Stimulated activated CD4-positive, alpha-beta T cell treated with anti-CD3 and anti-CD28 coated beads, Interleukin-15, amount 100 ng/mL, for 24 hours (primary cell): ENCODE measurements at places on chromosomes 11 and 22.

GRCh38 chr11:2114430-2115241 lies 24.6 kb downstream of the IGF2 start:
- no peak for DNase-seq

GRCh38 chr22:24099071-24099470 lies 82.2 kb upstream of the SUSD2 start:
- DNase-seq: no peak

DNA sequence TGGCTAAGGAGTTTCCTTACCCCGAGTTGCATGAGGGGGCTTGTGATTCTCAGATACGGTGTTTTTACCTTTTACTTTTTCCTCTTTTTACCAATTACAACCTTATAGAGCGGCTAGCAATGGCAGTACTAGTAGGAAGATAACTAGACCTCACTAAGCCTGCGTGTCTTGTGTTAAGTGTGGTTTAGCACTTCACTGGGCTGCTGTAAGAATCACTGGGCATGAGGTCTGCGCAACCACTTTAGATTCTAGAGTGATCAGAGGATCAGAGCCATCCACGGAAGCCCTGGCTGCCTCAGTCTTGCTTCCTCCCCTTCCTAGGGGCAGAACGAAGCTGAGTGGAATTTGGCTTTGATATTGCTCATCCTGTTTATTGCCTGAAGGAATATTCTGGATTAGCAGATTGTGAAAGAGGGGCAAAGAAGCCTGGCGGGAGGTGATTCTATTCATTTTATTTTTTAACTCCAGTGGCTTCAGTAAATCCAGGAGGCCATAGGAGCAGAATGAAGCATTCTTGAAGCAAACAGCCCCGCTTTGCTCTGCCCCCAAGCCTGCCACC lies 88.5 kb downstream of the GRAMD1B start:
- DNase-seq: no peak

DNA sequence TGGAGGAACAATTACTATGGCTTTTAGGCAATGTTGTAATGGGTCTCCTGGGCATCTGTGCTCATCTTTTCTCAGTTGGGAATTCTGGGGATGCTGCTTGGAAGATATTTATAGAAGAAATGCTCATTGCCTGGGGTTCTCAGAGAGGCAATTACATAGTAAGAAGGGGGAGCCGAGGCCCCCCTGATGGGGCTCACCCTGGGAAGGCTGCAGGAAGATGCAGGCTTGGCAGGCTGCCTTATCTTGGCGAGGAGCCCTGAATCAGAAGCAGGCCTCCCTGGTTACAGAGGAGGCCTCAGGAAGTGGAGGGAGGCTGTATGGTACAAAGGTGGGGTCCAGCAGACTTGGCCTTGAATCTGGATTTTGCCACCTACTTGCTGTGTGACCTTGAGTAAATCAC lies 60.6 kb upstream of the CRYBB3 start:
- no peak for DNase-seq

DNA sequence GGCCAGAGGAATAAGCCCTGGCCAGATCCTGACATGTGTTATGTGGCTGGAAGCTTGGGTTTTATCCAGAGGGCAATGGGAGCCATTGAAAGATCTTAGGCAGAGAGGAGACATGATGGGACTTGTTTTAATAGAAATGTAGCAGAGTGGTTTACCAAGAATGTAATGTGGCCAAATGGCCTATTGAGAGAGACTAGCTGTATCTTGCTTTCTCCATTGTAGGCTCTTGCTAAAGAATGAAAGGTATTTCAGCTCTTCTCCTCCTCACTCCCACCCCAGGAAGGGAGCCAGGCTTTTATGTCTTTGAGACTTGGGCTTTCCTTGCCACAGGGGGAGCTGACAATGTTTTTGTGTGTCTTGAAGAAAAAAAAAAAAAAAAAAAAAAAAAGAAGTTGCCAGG lies 82.3 kb downstream of the TRIM29 start:
- DNase-seq: no peak

DNA sequence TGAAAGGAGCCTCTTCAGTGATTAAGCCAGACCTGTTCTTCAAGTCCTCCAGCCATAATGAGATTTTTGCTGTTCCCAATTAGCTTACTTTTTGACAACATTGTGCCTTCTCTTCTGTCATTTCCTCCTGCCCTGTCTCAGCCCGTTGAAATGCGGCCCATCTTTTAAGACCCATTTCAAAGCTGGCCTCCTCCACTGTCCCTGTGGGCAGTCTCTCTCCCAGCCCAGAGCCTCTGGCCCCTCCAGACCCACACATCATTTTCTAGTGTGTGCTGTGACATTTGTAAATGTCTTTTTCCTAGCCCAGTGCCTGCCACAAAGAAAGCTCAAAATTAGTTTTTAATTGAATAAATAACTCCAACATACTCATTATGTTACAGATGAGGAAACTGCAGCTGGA lies 70.9 kb downstream of the BUD13 start:
- no peak for DNase-seq

DNA sequence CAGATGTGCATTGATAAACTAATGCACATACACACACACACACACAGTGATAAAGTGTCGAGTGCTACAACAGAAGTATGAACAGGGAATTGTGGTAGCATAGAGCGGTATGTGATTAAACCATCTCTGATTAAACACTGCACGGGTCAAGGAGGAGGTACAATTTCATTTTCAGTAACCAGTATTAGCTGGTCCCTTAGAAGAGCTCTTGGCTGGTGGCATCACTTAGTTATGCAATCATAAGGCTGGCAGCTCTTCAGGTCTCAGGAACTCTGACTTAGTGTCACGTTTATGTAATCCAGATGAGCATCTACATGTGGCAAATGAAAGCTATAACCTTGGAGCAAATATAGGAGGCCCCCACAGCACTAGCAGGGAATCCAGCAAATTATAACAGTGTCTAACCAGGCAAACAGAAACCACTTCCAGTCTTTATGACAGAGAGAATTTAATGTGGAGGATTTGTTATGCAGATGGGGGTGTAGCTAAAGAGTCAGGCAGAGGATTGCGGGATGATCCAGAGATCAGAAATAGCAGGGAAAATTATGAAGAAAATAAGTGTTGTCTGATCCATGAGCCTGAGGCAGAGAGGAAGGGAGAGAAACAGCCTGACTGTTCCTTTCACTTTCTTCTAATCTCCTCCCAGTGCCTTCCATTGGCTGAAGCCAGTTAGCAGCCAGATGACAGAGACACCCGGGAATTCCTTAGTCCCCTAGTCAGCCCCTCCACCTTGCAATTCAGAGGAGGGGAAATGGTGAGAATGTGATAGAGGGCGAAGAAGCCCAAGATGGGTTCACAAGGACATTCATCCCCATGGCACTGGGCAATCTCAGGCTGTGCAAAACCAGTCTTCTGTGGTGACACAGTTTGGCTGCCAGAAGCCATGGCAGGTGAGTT lies 533.1 kb upstream of the TENM4 start:
- no peak for DNase-seq

DNA sequence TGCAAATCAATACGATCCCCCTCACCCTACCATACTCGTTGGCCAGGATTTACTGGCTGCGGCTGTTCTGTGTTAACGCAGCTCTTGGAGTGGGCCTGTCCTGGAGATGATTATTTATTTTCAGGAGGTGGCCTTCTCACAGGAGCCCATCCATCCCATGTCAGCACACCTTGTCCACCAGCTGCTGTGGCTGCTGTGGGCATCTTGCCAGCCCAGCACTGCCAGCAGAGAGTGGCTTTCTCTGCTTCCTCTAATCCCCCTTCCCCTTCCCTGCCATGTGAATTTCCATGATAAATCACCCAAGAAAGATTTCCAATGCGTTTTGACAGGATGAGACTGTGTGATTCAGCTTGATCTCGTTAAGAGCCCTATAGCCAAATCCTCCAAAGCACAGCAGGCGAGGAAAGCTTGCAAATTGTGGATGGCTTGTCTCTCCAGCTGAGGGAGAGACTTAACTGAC lies 309.1 kb upstream of the C11orf87 start:
- DNase-seq: no peak

- no peak for DNase-seq
These were observed 1354.5 kb downstream of the BRD1 start for GRCh38 chr22:48473202-48473601.

DNA sequence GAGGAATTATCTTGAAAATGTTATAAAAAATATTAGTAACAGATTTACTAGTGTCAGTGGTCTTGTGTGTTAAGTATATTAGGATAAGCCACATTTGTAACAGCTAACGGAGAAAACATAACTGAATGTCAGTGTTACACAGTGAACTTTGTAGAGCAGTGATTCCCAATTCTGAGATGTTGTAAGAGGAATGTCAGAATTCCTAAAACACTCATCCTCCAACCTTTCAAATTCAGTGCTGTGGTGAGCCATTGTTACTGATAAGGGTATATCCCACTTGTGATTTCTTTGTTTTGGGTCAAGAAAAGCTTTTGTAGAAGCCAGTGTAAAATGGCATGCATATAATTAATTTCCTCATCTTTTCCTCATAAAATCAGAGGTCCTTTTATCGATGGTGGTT lies 61.9 kb downstream of the ARHGEF12 start:
- no peak for DNase-seq

- DNase-seq: no peak
These were observed 147.5 kb downstream of the ST3GAL4 start for GRCh38 chr11:126502982-126503381.

DNA sequence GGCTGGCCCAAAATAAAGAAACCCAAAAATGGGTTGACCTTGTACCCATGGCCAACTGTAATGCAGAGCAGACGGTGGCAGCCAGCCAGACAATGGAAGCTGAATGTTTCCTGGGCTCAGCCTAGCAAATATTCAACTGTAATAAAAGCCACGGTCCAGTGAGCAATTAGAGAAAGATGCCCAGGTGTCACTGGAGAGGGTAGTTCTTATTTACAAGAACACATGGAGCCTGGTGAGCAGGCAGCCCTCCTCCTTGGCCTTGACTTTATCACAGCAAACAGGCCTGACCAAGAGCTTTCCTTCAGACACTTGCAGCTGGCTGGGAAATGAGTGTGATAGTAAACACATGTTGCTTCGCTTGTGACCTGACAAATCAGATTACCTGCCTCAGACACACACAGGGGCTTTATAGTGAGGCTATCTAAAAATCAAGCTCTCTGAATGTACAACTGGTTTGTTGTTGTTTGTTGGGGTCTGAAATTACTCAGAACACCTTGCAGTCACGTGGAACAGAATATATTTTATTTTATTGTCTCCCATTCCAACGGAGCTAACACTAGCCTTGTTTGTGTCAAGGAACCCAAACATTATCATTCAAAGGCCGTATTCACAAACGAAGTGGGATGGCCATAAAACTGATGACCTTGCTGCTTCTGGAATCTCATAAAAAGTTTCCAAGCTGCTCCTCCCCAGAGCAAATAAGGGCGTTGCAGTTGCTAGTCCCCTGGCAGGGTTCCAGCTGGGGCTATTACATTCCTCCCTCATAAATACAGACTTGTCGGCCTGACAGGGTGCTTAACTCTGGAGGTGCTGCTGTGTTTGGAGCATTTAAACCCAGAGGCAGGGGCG lies 161.1 kb downstream of the BBOX1 start:
- no peak for DNase-seq

DNA sequence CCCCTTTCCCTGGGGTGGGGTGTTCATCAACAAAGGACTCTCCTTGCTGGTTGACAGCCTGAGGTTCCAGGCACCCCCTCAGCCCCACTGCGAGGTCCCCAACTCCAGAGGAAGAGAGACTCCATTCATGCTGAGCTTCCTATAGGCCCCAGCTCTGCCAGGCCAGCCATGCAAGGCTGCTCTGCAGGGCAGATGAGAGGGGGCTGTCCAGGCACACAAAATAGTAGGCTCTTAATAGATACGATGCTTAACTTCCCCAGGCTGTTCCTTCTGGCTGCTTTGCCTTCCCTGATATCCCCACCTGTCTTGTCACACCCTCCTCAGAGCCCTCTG lies 45.0 kb upstream of the CRYBB3 start:
- DNase-seq: no peak

DNA sequence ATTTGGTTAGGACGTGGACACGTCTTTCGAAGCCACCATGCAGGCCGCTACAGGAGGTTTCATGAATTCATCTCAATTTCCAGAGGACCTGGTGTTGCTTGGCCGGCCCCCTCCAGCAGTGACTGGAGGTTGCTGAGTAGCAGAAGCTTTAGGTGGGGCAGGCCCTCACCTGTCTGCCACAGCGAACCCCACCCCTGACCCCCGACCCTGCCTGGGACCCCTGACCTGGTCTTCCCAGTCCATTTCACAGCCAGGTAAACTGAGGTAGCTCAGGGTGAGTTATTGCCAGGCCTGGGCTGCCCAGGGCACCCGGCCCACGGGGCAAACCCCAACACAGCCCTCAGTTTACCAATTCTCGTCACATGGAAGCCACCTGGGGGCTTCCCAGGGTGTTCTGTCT lies 39.1 kb upstream of the SMIM38 start:
- DNase-seq: no peak

- DNase-seq: no peak
These were observed 75.6 kb upstream of the MYOD1 start for GRCh38 chr11:17643506-17644405.

- no peak for DNase-seq
These were observed 13.8 kb upstream of the PICK1 start for GRCh38 chr22:38043151-38044039.

GRCh38 chr11:105189581-105189980 lies 50.0 kb upstream of the CARD18 start:
- DNase-seq: no peak

- no peak for DNase-seq
These were observed 771.1 kb upstream of the LUZP2 start for GRCh38 chr11:23725752-23726151.

GRCh38 chr11:3934658-3935057 lies 79.2 kb downstream of the STIM1 start:
- DNase-seq: no peak

- no peak for DNase-seq
These were observed 609.7 kb downstream of the TBC1D22A start for GRCh38 chr22:47372111-47372581.

DNA sequence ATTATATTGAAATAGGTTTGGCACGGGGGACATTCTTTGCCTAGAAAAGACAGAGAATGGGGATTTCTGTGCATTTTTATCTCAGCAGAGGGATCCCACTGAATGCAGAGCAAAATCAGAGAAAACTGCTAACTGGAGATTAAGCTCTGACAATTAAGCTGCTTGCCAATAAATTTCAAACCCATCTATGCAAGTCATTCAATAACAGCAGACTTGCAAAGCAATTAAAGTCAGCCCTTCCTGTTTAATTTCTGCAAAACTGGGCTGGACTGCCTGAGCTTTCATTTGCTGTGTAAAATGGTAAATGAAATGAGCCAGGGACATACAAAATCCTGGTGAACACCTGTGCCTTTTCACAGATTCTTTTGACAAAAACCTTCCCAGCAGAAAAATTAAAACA lies 1273.9 kb upstream of the CNTN5 start:
- DNase-seq: no peak
